Neural progenitor cell (in vitro differentiated cells): ENCODE measurements at places on chromosomes 7 and 10. TPM values are rescaled to one million over a fixed set of nuclear protein-coding genes. Genes with fewer than 3 reads are reported as not detected.

- DNase-seq, result no peak
Measured at GRCh38 chr10:26837139-26837538, 23.6 kb downstream of the ABI1 start.

DNA sequence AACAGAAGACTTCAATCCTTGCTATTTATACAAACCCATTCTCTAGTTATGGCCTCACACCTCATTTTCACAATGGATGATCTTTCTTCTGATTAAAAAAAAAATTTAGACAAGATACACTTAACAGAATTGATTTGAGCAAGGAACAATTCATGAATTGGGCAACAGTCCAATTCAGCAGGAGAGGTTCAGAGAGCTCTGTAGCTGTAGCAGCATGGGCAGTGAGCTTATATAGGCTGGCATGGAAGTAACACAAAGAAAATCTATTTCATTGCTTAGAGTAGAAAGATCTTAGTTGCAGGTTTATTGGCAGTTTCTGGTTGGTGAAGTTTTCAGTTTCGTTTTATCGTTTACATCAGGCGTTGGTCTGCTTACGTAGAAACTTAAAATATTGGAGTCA lies 23.0 kb upstream of the LRGUK start:
- DNase-seq, result no peak

The BAMBI gene
- 2.2 and 3.2 TPM in 2 replicates for total RNA-seq

GRCh38 chr10:13371897-13372470 lies 23.9 kb upstream of the SEPHS1 start:
- peak; percentile 89 for DNase-seq

DNA sequence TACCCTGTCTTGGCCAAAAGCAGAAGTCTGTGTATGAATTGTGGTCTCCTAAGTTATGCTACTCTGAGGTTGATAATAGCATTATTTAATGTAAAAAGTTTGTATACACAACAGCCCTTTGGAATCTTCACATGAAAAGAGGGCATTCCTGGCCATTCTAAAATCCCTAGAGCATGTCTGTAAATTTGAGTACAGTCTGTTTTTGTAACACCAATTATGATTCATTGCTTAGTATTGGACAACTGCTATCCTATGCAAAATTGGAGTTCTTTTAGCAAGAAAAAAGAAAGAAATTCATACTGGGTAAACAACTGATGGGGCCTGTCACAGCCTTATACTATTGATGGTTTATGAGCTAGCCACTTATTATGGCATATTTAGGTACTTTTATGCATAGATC lies 10.2 kb downstream of the CUTC start:
- DNase-seq, result no peak

- DNase-seq, result no peak
Measured at GRCh38 chr10:100232101-100232500, 2.7 kb upstream of the CHUK start.

The TMEM184A gene
- 0.17 and 0.22 TPM in 2 replicates for total RNA-seq

DNA sequence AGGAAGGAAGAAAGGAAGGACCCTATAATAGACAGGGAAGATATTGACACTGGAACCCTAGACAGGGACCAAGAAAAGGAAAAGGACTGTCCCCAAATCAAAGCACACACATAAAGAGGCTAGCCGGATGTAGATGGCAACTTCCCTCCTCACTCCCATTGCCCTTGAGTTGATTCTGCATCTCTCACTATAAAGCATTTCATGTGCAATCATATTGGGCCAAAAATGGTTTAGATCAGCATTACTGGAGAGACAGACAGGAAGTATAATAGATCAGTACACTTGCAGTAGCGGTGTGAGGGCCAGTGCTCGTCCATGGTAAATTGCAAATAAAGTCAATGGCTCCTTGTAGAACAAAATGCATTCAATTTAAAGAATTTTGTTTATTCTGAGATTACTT lies 8.4 kb downstream of the IFIT3 start:
- DNase-seq, result no peak

GRCh38 chr7:26454180-26454579 lies 162.5 kb downstream of the SNX10 start:
- DNase-seq, result no peak

DNA sequence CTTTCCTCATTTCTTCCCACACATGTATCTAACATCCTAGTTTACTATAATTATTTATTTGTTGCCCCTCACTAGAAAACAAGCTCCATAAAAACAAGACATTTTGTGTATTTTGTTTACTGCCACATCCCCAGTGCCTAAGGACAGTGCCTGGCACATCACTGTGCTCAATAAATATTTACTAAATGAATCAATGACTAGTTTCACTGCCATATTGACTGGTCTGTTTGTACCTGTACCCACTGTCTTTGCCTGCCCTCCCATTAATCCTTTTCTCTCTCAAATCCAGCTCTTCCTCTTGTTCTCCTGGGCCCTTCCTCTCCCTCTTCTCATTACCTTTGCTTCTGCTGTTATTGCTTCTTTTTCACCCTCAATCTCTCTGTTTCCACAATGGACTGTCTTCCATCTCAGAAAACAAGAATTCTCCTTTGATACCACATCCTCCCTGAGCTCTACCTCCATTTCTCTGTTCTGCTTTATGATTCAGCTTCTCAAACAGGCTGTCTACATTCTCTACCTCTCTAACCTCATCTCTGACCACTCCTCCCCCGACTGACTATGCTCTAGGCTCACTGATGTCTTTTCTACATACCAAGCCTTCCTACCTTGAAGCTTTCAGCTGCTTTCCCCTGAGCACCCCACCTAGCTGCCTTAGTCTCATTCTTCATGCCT lies 8.3 kb upstream of the FAM133B start:
- DNase-seq, result no peak

GRCh38 chr7:22179442-22179879 lies 177.5 kb downstream of the RAPGEF5 start:
- no peak for DNase-seq

DNA sequence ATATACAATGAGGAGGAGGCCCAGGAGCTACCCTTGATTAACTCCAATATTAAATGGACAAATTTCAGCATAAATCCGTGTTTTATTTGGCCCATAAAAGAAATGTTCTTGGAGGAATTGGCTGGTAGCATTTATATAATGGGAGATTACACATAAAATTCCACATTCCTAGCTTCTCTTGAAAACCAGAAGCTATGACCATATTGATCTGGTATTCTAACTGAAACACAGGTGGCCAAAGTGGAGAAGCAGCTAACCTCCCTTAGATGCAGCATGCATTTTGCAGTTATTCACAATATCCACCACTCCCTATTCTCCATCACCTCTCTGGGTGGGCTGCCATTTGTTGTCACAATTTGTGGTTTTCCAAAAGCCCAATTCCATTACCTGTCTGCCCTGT lies 148.8 kb upstream of the CACNA2D1 start:
- DNase-seq, result no peak

DNA sequence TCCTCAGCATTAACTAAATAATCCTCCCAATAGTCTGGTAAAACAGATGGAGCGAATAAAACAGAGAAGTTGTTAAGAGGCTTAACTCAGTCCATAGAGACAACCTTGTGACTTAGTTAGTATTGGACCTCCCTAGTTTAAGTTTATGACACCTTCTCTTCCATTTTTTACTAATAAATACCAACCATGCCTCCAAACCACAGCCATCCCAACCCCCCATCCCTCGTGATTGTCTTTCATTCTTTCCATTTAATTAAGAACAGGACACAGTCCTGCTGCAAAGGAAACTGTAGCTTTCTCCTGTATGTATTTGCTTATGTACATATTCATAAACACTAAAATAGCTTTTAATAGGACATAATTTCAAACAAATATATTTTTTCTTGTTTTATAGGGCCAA lies 238.2 kb downstream of the SEMA3D start:
- DNase-seq, result no peak

DNA sequence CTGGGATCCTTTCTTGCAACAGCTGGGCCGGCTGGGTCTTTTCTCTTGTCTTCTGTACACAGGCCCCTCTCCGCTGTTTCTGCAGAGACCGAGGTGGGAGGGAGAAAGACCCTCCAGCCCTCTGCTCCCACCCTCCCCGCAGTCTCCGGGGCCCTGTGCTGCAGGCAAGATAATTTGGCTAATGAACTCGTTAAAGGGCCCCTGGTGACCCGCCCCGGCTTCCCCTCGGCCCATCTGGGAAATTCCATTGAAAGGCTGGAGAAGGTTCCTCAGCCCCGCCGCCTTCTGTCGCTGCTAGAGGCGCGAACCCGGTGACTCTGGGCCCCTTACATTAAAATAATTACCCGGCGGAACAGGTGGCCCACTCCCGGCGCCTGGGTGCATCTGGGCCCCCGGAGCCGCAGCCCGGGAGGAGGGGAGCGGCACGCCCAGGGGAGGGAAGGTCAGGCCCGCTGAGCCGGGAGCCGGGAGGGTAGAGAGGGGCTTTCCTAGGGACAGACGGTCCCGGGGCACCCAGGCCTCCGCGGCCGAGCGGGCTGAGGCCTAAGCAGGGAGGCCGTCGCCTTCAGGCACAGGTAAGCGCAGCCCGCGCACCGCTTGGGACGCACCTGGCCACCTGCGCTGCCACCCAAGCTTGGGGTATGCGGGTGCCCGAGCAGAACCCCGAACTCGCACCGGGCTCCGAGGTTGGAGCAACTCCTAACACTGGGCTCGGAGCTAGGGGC lies 7.3 kb upstream of the MNX1 start:
- DNase-seq, result peak; percentile 52

The ASB4 gene
- total RNA-seq, result not detected in 2 replicates

- no peak for DNase-seq
Measured at GRCh38 chr10:31822150-31822549, 106.5 kb downstream of the ARHGAP12 start.

DNA sequence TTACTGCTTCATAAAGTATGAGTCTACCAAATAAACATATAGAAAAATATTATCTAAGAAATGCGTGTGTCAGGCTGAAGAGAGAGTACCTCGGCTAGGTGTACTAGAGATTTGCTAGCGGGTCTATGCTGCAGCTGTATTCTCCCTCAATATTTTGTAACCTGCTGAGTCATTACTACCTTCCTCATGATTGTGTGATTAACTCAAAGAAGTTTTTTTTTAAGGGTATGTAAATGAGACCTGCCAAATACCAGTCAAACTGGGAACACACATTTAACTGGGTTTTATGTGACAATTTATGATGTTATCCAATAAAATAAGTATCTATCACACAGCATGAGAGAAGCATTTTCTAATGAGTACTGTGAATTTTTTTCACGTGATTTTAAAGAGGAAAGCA lies 180.4 kb downstream of the RNF133 start:
- no peak for DNase-seq

DNA sequence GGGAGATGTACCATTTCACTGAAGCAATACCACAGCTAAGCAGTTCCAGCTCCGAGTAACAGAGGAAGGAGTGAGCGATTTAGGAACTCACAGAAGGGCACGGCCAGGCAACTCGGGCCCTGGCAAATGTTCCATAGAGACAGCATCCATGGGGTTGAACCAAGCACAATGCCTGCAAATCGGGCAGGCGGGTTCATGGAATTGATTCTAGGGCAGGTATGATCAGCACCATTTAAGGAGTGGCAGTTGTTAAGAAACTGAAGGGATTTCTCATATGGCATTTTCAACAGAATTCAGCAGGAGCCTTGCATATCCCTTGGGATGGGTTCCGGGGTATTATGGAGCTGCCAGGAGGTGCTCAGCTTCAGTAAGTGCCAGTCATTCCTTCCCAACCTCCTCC lies 66.4 kb downstream of the IKZF1 start:
- DNase-seq, result no peak

- DNase-seq, result no peak
Measured at GRCh38 chr10:62131724-62132123, 136.9 kb downstream of the RTKN2 start.
